Activated CD8-positive, alpha-beta memory T cell treated with anti-CD3 and anti-CD28 coated beads for 36 hours (primary cell): ENCODE measurements at places on chromosomes 2 and 18. TPM values are rescaled to one million over a fixed set of nuclear protein-coding genes. Genes with fewer than 3 reads are reported as not detected.

Gene CYS1
- total RNA-seq = 0.15 TPM

Gene DLX2
- not detected for total RNA-seq

Gene MYL1
- not detected for total RNA-seq

Gene COL6A3
- total RNA-seq = 18.6 TPM

Gene PRPF40A
- total RNA-seq = 140 TPM

Gene BOK
- 0.06 TPM for total RNA-seq

Gene POTEJ
- total RNA-seq = not detected

Gene FHOD3
- total RNA-seq = not detected

Gene INHA
- total RNA-seq = not detected

Gene METTL4
- 20.6 TPM for total RNA-seq

Gene GAD1
- total RNA-seq = 0.76 TPM

Gene SIX3
- total RNA-seq = 0.08 TPM

Gene CHMP3
- 50.9 TPM for total RNA-seq

Gene INPP1
- 16.1 TPM for total RNA-seq

Gene SERPINB10
- total RNA-seq = not detected

Gene CROCC2
- total RNA-seq = not detected

Gene IMPA2
- 19.5 TPM for total RNA-seq

Gene KRCC1
- total RNA-seq = 11.9 TPM

Gene L3MBTL4
- 0.13 TPM for total RNA-seq
